Stimulated activated CD8-positive, alpha-beta memory T cell treated with anti-CD3 and anti-CD28 coated beads, Interleukin-7, amount 100 ng/mL, for 1 hour (primary cell): ENCODE measurements at places on chromosomes 4 and X.

GRCh38 chrX:23786268-23786815 lies 3.4 kb downstream of the SAT1 start:
- no peak for DNase-seq

DNA sequence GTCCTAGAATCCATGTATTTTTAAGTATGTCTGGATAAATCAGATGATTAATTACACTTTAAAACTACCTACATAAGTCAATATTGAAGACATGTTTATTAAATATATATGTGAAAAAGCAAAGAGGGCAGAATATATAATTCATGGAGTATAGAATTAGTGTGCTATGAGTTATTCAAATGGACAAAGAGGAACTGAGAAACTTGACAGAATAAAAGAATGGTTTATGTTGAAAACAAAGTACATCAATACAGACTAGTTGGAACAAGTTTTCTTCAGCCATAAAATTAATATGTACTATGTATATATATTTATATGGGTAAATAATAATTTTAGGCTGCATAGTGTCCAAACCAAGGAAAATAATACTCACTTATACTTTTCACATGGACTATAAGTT lies 173.5 kb downstream of the NPFFR2 start:
- DNase-seq: no peak

DNA sequence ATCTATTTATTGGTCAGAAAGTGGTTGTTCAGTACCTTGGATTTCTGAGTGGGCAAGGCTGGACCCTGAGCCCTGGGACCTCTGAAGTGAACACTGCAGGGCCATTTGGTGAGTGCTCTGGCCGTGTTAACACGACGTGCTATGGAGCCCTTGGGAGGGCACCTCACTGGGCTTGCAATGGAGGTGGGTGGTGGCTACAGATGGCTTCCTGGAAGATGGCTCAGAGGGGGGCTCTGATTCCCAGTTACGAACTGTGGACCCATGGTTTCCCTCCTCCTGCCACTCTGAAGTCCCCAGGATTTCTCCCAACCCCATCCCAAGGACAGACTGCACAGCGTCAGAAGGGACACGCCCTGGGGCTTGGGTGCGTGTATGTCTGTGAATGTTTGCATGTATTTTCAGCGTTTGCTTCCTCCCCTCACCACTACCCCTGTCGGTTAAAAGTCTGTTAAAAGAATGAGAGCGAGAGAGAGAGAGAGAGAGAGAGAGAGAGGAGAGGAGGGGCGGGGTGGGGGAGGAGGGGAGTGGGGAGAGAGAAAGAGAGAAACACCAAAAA lies 3.7 kb upstream of the RHOH start:
- DNase-seq: no peak

- DNase-seq: no peak
Measured at GRCh38 chr4:3254302-3255131, 5.6 kb downstream of the MSANTD1 start.

GRCh38 chr4:172736046-172736445 lies 432.6 kb upstream of the GALNT7 start:
- no peak for DNase-seq
